B cell (primary cell): ENCODE measurements at places on chromosomes 11 and 22.
A peak's percentile ranks its signal among the peaks of the same experiment; 100 is the strongest.

- no peak for DNase-seq
Observed at GRCh38 chr11:75277991-75278790, 37.6 kb downstream of the TPBGL start.

GRCh38 chr11:21949763-21950413 lies 243.0 kb upstream of the ANO5 start:
- no peak for DNase-seq

GRCh38 chr11:91946397-91946951 lies 278.1 kb upstream of the FAT3 start:
- no peak for DNase-seq

DNA sequence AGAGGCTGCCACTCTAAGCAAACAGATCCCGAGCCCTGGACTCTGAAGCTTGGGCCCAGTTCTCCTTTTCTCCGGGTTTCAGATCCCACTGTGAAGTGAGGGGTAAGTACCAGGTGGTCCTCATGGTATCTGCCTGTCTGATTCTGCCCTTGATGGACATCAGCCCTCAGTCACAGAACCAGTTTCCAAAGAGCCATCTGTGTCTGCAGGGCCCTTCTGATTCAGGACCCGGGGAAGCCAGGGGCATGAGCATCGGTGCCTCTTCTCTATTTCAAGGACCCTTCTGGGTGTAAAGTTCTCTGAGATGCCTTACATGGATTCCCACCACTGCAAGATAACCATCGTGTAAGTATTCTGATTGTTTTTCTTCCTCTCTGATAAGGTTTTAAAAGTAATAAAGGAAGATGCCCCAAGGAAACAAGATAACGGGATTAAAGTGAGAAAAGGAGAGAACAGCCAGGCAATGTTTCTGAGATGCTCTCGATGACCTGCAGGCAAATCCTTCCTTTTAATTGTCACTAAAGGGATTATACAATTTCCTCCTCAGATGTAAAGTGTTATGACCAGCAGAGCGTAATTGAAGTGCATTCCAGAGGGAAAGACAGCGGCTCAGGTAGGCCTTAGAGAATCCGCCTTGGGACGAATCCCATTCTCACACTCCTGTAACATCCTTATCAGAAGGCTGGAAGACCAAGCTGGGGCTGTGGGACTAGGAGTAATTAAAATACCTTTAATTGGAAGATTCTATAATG lies 924.3 kb downstream of the TBC1D22A start:
- no peak for DNase-seq

GRCh38 chr11:44191322-44192016 lies 96.0 kb downstream of the EXT2 start:
- DNase-seq = no peak

DNA sequence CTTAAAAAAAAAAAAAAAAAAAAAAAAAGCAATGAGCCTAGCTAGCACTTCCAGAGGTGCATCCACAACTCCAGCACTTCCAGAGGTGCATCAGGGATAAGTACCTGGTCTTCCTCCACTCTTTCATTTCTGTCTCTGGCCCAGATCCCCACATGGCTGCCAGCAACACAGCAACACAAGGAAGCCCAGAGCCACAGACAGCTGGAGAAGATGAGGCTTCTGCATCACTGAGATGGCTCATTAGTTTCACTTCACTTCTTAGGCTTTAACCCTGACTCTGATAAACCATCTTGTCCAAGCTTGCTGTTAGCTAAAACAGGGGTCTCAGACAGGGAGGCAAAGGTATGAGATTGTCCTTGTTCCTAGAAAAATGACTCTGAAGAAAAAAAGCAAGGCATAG lies 35.6 kb downstream of the PC start:
- DNase-seq = no peak

- no peak for DNase-seq
Observed at GRCh38 chr11:44006917-44007361, 40.8 kb upstream of the ACCSL start.

DNA sequence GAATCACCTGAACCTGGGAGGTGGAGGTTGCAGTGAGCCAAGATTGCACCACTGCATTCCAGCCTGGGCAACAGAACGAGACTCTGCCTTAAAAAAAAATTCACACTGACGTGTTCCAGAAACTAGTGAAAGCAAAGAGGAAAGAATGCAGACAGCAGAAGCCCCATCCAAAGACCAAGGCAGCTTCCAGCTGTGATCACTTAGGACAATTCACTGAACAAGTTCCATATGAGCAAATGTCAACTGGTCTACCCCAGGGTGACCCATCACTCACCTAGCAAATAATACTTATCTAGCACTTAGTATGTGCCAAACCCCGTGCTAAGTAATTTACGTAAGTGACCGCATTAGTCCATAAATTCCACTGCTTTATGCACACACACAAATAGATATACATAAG lies 138.9 kb downstream of the LARGE1 start:
- DNase-seq = no peak

- no peak for DNase-seq
Observed at GRCh38 chr22:29369460-29369859, 18.9 kb downstream of the AP1B1 start.

- no peak for DNase-seq
Observed at GRCh38 chr22:19873960-19874306, 19.3 kb upstream of the GNB1L start.

DNA sequence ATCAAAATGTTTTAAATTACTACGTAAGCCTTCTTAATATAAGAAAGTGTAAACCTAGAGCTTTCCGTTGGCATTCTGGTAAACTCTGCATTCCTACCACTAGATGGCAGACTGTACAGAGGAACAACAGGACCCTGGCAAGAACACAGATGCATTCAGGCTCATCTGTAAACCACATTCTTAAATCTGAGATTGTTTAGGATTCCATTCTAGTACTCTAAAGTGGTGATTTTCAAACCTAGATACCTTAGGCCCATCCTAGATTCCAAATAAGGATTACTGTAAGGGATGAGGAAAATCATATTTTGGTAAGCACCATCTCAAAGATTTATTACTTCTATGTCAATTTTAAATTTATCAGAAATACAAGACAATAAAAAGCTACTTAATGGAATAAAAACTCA lies 26.9 kb downstream of the PICALM start:
- DNase-seq = peak; percentile 83

GRCh38 chr11:69204246-69204940 lies 48.7 kb downstream of the SMIM38 start:
- no peak for DNase-seq

- no peak for DNase-seq
Observed at GRCh38 chr11:94885581-94885980, 87.8 kb downstream of the CWC15 start.

DNA sequence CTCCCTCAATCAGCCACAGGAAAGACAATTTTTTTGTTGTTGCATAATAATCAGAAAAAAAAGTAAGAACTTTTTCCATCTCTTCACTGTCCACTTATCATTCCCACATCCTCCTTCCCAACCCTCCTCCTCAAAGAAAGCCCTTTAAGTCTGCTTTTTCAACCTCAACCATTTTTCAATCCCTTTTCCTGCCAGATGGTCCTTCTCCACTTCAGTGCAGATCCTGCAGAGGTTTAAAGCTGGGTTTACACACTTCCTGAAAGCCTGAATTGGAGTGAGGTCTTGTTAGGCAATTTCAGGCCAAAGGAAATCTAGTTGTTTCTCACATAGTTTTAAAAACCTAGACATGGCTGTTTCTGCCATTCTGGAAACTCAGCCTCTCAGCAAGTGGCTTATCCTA lies 78.3 kb downstream of the RPL27A start:
- no peak for DNase-seq

- no peak for DNase-seq
Observed at GRCh38 chr22:34015642-34016041, 95.4 kb upstream of the LARGE1 start.

DNA sequence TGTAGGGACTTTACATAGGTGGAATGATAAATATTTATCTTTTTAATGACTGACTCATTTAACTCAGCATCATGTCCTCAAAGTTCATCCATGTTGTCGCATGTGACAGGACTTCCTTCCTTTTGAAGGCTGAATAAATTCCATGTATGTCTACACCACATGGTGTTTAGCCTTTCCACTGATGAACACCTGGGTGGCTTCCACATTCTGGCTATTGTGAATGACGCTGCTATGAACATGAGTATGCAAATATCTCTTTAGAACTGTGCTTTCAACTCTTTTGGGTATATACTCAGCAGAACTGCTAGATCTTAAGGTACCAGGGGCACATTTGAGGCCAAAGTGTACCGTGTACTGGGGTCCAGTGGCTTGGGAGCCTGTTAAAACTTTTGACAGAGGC lies 24.1 kb downstream of the LARGE1 start:
- peak; percentile 66 for DNase-seq

DNA sequence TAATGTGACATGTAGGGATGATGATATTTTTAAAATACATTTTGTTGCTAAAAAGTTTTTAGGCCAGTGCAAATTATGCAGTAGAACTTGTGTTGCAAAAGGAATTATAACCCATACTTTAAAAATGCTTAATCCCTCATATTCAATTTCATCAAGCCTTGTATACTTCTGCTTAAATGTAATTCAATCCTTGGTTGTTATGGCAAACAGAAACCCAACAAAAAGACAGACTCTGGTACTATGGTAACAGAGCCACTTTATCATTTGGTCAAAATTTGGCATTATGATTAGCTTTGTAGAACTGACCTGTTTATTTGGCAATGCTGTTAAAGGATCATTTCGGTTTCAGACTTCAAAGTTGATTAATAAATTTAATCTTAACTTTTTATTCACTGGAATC lies 284.8 kb downstream of the TMEM135 start:
- DNase-seq = no peak

- DNase-seq = no peak
Observed at GRCh38 chr11:19670030-19670791, 42.4 kb upstream of the NAV2 start.
